ENCODE measurements at places on chromosomes 2 and 18.

DNA sequence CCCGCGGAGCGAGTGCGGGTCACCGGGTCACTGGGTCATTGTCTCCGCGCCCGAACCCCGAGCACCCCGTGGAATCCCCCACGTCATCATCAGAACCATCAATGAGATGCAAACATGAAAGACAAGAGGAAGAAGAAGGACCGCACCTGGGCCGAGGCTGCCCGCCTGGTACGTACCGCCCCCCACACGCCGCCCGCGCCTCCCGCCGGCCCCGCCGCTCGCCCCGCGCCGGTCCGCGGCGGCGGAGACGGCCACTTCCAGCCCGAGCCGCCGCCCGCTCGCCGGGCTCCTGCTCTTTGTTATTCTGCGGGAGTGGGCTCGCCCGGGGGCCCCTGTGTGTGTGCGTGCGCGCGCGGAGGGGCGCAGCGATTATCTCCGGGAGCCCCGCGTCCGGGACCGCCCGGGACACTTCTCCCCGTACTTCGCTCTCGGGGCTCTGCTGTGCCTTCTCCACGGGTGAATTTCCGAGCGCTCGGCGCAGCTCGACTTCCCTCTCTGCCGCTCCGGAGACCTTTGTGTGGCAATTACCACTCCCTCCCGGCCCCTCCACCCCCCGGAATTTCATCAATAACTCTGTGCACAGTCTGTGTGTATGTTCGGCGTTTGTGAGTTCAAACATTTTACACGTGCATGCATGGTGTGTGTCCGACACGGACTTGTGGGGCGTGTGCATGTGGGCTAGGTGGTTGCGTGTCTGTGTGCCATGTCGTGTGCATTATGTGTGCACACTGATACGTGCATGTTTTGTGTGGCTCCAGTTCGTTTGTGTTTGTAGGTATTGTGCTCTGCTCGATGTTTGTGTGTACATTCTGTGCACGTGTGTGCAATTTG, 714 bp downstream of the ASXL3 start:
- DNase-seq = no peak

DNA sequence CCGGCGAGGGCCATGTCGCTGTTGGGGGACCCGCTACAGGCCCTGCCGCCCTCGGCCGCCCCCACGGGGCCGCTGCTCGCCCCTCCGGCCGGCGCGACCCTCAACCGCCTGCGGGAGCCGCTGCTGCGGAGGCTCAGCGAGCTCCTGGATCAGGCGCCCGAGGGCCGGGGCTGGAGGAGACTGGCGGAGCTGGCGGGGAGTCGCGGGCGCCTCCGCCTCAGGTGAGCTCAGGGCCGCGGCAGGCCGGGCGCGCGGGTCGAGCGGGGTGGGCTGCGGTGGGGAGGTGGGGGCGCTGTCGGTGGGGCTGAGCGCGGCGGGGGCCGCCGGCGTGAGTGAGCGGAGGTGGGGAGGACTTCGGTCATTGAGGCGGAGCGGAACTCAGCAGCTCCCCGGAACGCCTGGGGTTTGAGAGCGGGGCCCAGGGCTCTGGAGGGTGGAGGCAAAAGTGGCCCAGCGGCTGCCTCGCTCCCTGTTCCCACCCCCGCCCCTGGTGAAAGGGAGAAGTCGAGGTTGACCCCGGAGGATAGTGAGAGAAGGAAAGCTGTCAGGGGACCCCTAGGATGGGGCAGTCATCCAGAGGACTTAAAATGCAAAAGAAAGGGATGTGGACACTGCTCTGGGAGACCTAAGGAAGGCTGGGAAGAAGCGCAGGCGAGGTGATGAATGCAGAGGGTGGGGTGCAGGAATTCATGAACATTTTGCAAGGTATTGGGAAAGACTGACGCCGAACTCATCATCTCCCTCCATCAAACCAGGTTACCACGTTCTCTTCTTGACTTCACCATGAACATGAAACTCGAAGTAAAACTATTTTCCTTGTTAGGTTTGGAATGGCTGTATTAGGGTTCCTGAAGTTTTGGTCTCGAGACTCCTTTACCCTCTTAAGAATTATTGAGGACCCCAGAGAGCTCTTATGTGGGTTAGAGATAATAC, 633 bp downstream of the MALT1 start:
- DNase-seq = no peak

- peak; percentile 50 for DNase-seq
These were observed 40.0 kb downstream of the ETAA1 start for GRCh38 chr2:67437114-67437513.

DNA sequence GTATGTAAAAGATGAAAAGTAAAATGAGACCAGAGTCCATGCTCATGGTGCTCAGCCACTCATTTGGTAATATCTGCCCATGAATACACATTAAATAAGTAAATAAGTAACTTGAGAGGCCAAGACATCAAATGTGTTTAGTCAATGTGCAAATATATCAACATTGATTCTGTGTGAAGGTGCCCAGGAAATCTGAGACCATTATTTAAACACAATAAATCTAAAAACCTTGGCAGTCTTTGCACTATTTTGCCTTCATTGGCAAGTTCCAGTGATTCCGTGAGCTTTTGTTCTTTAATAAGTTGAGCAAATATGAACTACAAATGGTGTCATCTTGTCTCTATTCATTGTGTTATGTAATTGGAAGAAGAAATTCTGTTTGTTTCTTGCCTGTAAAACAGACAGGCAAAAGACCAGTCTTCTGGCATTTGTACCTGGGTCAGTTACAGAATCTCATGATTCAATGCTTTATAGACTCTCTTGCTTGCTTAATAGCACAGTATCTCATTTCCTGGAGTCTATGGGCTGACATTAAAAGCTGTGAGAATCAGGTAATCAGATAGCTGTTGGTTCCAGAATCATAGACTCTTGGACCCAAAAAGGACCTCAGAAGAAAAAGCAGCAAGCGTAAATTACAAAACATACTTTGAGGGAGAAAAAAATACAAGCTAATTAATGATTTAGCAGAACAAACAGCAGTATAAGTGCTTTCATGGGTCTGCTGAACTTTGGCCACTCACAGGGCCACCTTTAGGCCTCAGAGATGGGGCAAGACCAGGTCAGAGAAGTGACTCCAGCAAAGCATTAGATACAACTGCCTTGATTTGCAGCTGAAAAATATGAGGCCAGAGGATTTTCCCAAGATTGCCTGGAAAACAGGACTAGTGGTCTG, 20.0 kb upstream of the SERPINB3 start:
- no peak for DNase-seq

GRCh38 chr2:224976629-224977525, 65.4 kb downstream of the DOCK10 start:
- DNase-seq = no peak

DNA sequence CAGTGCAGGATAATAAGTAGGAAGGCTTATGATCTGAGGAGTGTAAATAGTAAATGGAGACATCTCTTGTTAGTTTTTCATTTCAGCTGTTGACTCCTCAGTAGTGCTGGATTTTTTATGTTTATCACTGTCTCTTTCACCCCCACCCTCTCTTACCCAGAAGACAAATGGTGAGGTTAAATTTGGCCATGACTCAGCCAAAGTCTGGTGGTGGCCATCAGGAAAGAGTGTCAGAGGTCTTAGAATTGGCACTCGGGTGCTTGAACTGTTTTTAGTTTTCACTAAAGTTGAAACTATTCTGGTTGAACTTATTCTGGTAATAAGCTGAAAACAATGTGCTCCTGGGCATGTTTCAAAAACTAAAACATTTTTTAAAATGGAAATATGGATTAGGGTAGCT, 123.3 kb downstream of the FHOD3 start:
- DNase-seq = no peak

DNA sequence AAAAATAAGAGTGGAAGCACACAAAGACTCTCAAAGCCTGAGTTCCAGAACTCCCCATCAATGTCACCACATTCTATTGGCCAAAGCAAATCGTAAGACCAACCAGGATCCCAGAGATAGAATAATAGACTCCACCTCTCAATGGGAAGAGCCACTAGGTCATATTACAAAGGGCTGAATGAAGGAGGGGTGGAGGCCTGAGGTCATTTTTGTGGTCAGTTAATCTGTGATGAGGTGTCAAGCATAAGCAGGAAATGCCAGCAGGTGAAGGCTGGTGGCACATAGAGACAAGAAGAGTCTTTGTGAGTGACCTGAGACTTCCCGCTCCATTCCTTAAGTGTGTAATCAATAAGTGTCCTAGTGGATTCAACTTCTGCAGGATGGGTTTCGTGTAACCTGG, 144.3 kb downstream of the TFCP2L1 start:
- no peak for DNase-seq

GRCh38 chr2:13240789-13241487, 524.2 kb downstream of the TRIB2 start:
- DNase-seq = no peak

DNA sequence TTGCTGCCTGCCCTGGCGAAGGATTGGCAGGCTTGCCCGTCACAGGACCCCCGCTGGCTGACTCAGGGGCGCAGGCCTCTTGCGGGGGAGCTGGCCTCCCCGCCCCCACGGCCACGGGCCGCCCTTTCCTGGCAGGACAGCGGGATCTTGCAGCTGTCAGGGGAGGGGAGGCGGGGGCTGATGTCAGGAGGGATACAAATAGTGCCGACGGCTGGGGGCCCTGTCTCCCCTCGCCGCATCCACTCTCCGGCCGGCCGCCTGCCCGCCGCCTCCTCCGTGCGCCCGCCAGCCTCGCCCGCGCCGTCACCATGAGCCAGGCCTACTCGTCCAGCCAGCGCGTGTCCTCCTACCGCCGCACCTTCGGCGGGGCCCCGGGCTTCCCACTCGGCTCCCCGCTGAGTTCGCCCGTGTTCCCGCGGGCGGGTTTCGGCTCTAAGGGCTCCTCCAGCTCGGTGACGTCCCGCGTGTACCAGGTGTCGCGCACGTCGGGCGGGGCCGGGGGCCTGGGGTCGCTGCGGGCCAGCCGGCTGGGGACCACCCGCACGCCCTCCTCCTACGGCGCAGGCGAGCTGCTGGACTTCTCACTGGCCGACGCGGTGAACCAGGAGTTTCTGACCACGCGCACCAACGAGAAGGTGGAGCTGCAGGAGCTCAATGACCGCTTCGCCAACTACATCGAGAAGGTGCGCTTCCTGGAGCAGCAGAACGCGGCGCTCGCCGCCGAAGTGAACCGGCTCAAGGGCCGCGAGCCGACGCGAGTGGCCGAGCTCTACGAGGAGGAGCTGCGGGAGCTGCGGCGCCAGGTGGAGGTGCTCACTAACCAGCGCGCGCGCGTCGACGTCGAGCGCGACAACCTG, at the start of gene DES:
Gene DES, plus strand, starts transcription at position 223 of the 857 bp plus-strand sequence. Its CDS starts 86 bp downstream, at position 309.
- no peak for DNase-seq

DNA sequence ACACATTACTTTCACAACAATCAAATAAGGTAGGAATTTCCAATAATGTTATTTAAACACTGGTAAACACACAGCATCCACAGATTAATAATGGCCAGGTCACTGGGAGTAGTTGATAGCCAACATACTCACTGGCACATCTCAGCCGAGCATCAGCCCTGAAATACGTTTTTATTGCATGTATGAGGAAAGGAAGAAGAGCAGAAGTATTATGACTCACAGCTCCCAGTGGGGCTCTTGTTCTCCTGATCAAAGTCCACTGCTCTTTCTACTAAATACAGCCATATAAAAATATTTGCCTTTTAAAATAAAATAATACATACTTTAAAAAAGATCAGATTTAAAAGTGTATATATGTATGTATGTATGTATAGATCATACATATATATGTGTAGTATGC, 999.6 kb downstream of the SUCLG1 start:
- DNase-seq = no peak

GRCh38 chr2:23976883-23977282, 33.0 kb upstream of the MFSD2B start:
- no peak for DNase-seq
